ENCODE measurements at places on chromosomes 1 and 21.

- no peak for DNase-seq
Observed at GRCh38 chr1:184854496-184855140, 100.0 kb upstream of the EDEM3 start.

DNA sequence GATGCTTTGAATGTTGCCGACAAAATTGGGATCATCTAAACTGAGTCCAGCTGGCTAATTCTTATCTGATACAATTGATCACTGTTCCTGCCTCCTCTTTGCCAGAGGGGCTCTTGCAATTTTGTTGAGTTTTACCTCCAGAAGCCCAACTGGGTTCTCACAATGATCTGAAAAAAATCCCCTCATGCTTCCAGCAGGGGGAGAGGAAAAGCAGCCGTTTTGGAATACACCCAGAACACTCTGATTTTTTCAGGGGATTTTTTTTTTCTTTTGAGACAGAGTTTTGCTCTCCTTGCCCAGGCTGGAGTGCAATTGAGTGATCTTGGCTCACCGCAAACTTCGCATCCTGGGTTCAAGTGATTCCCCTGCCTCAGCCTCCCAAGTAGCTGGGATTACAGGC, 13.9 kb upstream of the RERE start:
- DNase-seq: no peak

DNA sequence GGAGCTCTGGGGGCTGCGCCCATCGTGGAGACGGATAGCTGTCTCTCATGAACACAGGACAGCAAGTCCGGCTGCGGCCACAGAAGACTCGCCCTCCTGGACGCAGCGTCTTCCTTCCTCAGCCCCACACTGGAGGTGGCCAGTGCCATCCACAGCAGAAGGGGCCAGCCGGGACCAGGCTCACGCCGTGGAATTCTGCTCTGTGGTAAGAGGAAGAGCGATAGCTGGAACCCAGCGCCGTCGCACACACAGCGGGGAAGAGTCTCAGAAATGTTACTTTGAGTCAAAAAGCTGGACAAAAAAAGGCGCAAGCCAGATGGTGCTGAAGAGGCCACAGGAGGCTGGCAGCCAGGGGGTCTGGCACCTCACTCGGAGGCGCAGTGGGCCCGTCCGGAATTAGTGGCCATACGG, 113.9 kb upstream of the COL6A1 start:
- no peak for DNase-seq

GRCh38 chr21:42579456-42580075, 65.9 kb downstream of the SLC37A1 start:
- DNase-seq: no peak

DNA sequence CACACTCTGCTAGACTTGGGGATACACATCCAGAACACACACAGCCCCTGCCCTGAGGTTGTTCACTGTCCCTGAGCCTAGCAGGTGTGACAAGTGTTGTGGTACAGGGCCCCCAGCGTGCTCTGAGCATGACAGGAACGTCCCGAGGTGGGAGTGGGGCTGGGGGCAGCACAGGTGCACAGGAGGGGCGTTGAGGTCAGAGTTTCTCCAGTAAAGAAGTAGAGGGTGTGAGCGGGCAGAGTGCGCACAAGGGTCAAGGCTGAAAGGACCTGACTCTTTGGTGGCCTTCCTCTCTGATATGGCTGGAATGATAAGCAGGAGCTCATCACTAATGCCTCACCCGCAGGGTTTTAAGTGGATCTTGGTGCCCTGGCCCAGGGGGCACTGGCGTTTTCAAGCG, 1.3 kb upstream of the FALEC start:
- no peak for DNase-seq

DNA sequence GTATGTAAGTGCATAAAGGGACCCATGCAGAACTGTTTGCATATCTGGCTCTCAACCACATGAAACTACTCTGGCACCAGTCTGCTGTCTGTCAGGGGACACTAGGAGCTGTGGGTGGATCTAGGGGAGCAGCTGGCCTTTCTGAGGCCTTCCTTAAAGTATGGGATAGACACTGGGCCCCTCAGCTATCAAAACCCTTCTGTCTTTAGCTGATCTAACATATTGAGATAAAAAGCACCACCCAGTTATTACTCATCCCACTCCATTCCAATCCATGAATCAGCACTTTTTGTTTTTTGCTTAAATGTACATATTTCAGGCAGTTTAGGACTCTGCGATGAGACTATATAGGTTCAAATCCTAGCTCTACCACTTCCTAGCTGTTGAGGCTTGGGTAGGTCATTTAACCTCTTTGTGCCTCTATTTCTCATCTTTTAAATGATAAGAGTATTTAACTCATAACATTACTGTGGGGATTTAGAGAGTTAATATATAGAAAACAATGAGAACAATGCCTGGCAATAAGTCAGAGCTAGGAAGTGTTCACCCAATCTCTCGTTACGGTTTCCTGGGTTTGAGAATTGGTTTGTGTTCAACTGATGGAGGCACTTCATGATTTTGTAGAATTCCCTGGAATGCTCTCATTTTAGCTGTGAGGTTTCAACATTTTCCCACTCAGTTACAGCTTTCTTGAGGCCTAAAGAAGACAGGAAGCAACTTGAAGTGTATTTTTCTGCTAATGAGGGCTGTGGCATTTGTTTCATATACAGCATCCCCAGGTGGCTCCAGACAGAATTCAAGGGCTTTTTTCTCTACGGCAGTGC, 68.9 kb downstream of the LRIG2 start:
- DNase-seq: no peak

- DNase-seq: peak; percentile 56
Observed at GRCh38 chr1:184958554-184959353, 15.6 kb downstream of the NIBAN1 start.

DNA sequence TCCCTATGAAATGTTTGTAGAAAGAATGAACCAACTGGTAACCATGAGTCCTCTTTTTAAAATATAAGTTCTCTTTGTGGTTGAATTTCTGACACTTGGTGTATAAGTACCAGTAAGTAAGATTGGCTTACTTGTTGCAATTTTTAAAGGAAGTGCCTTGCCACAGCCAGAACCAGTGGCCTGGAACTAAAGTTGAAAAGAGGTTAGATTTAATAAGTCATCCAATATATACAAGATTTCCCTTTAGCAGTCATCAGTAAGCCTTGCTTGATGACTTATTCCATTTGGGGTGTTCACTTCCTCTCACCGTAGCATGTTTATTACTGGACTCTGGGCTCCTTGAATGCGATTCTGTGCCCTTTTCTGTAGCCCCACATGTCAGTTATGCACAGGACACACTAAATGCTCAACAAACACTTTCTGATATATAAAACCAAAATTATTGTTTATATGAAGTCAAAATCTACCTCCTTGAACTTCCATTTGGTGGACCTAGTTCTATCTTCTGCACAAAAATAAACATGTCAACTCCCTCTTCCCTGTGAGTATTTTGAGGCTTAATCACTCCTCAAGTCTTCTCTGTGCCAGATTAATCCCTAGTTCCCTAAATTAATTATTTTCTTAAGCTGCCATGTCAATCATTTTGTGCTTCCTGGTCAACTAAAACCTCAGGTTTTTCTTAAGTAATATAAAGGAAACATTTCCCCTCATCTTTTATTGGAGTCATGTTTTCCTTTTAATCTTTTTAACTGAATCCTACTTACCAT, 218.1 kb downstream of the ST6GALNAC3 start:
- no peak for DNase-seq

GRCh38 chr1:31755197-31755611, 8.9 kb downstream of the ADGRB2 start:
- no peak for DNase-seq

GRCh38 chr1:58789996-58790660, 6.3 kb upstream of the JUN start:
- DNase-seq: no peak

- DNase-seq: no peak
Observed at GRCh38 chr1:65281846-65282245, 27.5 kb upstream of the DNAJC6 start.

GRCh38 chr1:212125654-212126053, 90.1 kb downstream of the DTL start:
- no peak for DNase-seq

GRCh38 chr1:153677718-153678518, 570 bp upstream of the NPR1 start:
- DNase-seq: peak; percentile 63

DNA sequence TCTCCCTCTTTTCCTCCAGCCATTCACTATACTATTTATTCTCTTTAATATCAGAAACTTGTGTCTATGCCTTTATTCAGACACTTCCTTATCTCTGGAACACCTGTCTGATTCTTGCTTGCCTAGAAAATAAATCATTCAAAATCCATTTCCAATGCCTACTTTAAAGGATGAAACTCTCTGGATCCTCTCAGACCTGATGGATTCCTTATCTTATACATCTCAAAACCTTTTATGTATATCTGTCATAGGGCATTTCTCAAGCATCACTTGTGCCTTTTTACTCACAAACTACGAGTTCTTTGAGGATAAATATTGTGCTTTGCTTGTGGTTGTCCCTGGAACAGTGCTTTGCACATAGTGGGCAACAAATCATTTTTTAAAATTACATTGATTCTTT, 3.8 kb upstream of the ATP6V1G3 start:
- no peak for DNase-seq

DNA sequence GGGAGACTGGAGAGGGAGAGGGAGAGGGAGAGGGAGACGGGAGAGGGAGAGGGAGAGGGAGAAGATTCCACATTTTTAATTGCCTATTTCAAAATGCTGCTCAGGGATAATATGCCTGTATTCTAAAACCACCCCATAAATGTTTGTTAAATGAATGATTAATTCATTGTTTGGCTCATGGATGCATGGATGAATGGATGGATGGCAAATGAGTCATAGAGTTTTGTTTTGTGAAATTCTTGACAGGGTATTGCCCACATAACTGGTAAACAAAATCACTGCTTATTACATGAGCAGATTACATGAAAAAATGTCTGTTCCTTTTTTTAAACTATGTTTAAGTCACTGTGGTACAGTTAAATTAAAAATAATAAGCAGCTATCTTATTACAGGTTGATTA, 220.4 kb downstream of the ZP4 start:
- DNase-seq: no peak

DNA sequence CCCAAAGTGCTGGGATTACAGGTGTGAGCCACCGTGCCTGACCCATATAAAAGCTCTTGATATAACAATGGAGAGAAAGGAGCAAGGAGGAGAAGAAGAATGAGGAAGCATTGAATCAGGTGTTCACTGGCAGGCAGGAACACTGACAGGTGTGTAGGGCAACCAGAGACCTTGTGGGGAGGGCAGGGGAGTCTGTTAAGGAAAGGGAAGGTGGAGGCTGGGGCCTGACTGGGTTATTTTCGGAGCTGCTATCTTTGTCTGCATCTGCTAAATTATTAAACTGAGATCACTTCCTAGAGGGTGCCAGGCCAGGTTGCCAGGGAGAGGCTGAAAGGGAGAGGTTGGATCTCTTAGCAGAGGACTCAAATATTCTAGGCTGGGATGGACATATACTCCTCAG, 6.8 kb upstream of the TRNP1 start:
- DNase-seq: no peak

DNA sequence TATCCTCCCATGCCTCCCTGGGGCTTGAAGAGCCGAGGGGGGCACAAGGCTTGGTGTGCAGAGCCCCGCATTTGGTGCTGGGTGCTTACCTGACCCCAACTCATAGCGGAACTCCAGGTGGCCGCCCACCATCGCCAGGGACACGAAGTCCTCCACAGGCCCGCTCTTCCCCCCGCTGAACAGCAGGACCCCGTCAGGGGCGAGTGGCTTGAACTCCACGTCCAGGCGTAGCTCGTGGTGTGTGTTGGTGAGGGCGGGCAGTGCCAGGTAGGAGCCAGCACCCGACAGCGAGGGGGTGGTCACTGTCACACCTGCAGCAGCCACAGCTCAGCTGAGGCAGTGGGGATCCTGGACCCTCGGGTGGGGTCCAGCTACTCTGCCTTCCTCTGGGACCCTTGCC, 17.2 kb downstream of the LDLRAD2 start:
- no peak for DNase-seq

DNA sequence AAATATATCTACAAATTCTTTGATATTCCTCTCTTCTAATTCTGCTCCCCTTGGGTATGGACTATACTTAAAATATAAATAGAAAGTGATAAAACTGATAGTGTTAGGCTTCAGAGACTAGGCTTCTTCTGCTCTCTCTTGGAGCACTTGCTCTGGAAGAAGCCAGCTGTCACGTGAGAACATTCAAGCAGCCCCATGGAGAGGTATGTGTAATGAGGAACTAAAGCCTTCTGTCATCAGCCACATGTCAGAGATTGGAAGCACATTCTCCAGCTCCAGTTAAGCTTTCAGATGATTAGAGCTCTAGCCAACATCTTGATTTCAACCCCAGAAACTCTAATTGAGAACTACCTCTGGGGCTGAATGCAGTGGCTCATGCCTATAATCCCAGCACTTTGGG, 34.3 kb downstream of the XKR8 start:
- DNase-seq: no peak

DNA sequence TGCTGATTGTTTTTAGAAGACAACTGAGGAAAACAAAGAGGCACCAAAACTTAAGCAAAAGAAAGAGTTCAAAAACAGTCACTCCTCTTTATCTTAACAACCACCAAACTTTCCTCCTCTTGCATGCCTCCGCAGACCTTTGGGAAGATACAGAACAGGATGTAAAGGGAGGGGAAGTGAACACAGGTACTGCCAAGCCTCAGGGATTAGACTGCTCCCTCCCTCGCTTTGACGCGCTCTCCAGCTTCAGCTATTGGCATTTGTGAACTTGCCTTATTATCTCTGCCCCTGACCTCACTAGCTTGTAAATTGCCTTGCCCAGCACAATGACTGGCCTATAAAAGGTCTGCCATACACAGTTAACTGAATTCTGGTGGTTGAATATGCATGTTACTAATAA, 4.8 kb upstream of the SRP9 start:
- DNase-seq: no peak

DNA sequence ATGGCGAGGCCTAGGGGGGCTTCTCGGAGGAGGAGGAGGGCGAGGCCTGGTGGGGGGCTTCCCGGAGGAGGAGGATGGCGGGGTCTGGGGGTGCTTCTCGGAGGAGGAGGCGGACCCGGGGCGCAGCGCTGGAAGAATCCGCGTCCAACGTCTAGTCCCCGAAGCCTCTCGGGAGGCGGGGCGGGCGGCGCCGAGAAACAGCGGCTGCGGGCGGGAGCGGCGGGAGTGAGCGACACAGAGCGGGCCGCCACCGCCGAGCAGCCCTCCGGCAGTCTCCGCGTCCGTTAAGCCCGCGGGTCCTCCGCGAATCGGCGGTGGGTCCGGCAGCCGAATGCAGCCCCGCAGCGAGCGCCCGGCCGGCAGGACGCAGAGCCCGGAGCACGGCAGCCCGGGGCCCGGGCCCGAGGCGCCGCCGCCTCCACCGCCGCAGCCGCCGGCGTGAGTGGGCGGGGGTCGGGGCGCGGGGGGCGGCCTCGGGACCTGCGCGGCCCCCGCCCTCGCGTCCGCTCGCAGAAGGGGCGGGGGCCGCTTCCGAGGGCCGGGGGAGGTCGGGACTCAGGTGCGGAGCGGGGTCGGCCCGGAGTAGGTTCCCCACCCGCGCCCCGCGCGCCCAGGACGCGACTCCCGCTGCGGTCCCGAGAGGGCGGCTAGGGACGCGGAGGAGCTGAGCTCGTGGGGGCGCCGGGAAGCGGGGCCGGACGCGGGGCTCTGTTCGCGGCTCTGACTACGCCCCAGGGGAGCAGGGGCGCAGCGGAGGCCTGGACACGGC, at the start of gene KLHL17:
Gene KLHL17, plus strand, starts transcription at position 222 of the 769 bp plus-strand sequence. Its CDS starts 110 bp downstream, at position 332.
- peak; percentile 84 for DNase-seq
